NCI-H1092 treated with DMSO at 0.1 percent for 48 hours (cell line): ENCODE measurements at places on chromosomes 13 and 19.

GRCh38 chr19:46173886-46174480 is 25.9 kb downstream of the IGFL2 start:
- DNase-seq: no peak

DNA sequence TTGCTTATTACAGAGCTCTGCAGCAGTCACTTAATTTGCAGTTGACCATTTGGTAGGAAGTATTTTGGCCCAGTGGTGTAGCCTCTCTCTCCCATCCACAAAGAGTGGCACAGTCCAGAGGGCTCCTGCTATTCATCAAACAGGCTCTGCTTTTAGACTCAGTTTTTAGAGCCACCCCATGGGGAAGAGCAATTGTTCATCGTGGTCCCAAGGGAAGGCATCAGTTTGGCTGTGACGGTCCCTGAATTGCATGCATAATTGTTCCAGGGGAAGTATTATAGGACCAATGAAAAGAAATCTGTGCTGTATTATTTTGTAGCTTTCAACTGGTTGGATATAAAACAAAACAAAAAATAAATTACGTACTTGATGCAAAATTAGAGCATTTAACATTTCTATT is 799.0 kb downstream of the DACH1 start:
- peak; percentile 9 for DNase-seq

GRCh38 chr13:105952973-105953290 is 582.5 kb downstream of the EFNB2 start:
- no peak for DNase-seq

DNA sequence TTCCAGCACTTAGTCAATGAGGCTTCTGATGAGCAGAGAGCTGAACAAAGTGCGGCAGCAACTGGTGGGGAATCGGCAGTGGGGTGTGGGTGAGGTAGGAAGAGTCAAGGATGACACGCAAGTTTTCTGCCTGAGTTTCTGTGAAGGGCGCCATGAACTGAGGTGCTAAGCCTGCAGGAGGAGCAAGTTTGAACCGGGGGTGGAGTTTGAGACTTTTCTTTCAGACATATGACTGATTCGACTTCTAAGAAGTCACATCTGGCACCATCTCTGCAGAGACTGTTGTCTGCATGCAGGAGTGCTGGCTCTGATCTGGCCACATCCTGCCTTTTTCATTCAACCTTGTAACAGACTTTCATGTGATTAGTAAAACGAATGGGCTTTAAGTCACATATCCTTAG is 14.8 kb upstream of the GPI start:
- no peak for DNase-seq

DNA sequence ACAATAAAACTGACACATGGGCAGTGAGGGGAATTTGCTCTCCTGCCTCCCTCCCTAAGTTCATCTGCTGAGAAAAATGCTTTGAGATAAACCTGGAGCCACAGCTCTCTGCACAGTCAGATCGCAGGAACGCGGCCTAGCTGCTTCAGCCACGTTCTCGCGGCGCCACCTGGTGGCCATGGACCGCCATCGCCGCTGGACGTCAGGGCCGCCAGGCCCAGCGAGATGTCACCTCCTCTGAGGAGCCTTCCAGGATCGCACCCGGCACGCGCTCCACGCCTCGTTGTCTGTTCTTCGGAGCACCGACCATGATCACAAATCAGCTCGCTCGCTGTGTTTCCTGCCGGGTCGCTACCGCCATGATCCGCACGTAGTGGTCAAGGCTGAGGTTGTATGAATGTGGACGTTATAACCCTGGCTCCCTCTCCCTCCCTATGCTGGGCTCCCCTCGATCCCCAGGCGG is 20.6 kb upstream of the USP29 start:
- no peak for DNase-seq
